ENCODE measurements at places on chromosomes 5 and 9.
A peak's percentile ranks its signal among the peaks of the same experiment; 100 is the strongest.

- DNase-seq, result no peak
These were observed 30.6 kb downstream of the NKX2-5 start for GRCh38 chr5:173204185-173204979.

- DNase-seq, result peak; percentile 17
These were observed 302.1 kb downstream of the CSNK1G3 start for GRCh38 chr5:123813937-123814624.

- no peak for DNase-seq
These were observed 58.7 kb downstream of the KLF9 start for GRCh38 chr9:70355801-70356200.

GRCh38 chr5:138772986-138773594 lies 19.9 kb downstream of the CTNNA1 start:
- no peak for DNase-seq

GRCh38 chr5:146034127-146034526 lies 71.2 kb downstream of the PLAC8L1 start:
- no peak for DNase-seq

GRCh38 chr5:68725905-68726683 lies 367.7 kb upstream of the SLC30A5 start:
- DNase-seq, result no peak

- DNase-seq, result no peak
These were observed 17.7 kb downstream of the TXNDC8 start for GRCh38 chr9:110319781-110320492.

- DNase-seq, result no peak
These were observed 29.5 kb upstream of the NFIB start for GRCh38 chr9:14343261-14344031.
